ENCODE measurements at places on chromosomes 4 and X.

DNA sequence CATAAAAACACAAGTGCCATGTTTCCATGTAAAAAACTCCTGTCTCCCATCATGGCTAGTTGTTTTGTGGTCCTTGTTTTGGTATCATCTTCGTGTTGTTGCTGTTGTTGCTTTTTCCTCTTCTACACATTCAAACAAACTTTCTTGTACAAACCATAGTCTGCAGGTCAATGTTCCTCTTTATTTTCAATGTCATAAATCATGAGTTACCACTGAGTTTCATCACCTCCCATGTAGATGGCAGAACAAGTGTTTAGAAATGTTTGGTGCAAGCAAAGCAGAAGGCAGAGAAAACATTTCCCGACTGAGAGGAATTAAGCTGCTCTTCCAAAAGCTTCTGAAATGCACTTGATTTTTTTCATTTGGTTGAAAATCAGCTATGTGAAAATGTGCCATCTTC is 166.0 kb downstream of the ANTXR2 start:
- H3K4me1 ChIP-seq, result no peaks in the 10 kb centered on the region
- H3K27me3 ChIP-seq, result no peaks in the 10 kb centered on the region
- DNase-seq, result no peak
- H3K36me3 ChIP-seq, result no peaks in the 10 kb centered on the region
- no peak overlapping the region for H3K27ac ChIP-seq

GRCh38 chrX:81316163-81316562 is 114.3 kb downstream of the SH3BGRL start:
- H3K27ac ChIP-seq, result no peak overlapping the region
- no peaks in the 10 kb centered on the region for H3K27me3 ChIP-seq
- no peak overlapping the region for H3K4me3 ChIP-seq

- DNase-seq, result no peak
- H3K4me1 ChIP-seq, result no peaks in the 10 kb centered on the region
- H3K27me3 ChIP-seq, result no peaks in the 10 kb centered on the region
- no peak overlapping the region for H3K27ac ChIP-seq
- H3K36me3 ChIP-seq, result no peaks in the 10 kb centered on the region
- peak overlapping the region; percentile 16 for H3K4me3 ChIP-seq
Measured at GRCh38 chr4:137510557-137511265, 21.6 kb downstream of the PCDH18 start.

DNA sequence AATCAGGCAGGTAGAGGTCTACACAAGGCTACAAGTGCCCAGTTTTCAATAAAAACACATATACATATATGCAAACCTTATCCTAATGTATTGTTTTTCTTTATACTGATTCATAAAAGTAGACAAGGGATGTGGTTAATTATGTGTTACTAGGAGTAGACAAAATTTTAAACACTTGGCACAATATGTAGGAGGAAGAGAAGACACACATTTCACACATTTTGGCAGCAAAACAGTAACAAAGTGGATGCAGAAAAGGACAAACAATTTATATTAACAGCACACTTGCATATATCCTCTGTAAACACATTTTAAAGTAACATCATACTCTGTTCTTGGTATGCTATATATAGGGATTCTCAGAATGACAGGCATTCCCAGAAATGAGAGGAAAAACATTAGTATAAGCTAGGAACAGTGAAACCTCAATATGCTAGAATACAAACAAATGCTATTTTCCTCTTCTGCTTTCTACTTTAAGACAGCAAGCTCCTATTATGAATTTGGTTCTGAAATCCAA is 63.8 kb downstream of the GPRIN3 start:
- H3K4me1 ChIP-seq, result no peaks in the 10 kb centered on the region

DNA sequence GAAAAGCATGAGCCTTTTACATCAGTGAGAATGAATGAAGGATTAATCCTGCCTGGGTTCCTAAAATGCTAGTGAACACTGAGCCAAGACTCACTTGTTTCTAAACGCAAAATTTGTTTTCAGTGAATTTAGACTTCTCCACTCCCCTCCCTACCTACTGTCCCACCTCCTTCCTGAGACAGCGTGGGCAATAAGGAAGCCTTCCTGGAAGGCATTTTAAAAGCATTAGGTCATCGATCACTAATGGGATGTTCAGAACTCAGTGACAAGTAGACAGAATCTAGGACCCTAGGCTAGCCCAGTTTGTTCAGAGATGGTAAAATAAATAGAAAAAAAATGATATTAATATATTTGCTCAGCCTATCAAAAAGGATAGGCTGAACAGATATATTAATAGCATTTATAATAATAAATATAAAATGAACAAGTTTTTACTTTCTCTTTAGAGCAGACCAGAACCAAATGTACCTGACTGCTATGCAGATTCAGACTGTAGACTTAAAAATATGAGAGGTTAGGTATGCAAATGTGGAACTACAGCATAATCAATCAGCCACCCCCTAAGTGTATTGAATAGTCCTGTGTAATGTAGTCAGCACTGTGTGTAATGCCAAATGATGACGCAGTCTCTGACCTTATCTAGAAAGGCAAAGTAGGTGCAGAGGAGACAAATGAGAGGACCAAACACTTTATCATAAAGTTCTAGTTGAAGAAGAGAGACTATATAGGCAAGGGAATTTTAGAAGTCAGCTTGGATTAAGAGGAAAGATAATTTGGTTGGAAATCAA is 331.1 kb downstream of the GPAT3 start:
- no peak overlapping the region for H3K4me3 ChIP-seq
- H3K4me1 ChIP-seq, result no peaks in the 10 kb centered on the region
- no peak for DNase-seq

GRCh38 chrX:23066588-23067281 is 67.0 kb downstream of the DDX53 start:
- no peaks in the 10 kb centered on the region for H3K36me3 ChIP-seq
- H3K4me3 ChIP-seq, result no peak overlapping the region
- no peaks in the 10 kb centered on the region for H3K4me1 ChIP-seq
- no peaks in the 10 kb centered on the region for H3K27me3 ChIP-seq
- no peak for DNase-seq
- no peak overlapping the region for H3K27ac ChIP-seq

- no peaks in the 10 kb centered on the region for H3K4me1 ChIP-seq
- DNase-seq, result no peak
- H3K27me3 ChIP-seq, result no peaks in the 10 kb centered on the region
- no peak overlapping the region for H3K4me3 ChIP-seq
- no peaks in the 10 kb centered on the region for H3K36me3 ChIP-seq
Measured at GRCh38 chrX:9339603-9340491, 125.0 kb upstream of the TBL1X start.

GRCh38 chr4:67521506-67521905 is 23.8 kb downstream of the CENPC start:
- no peaks in the 10 kb centered on the region for H3K36me3 ChIP-seq
- H3K27ac ChIP-seq, result no peak overlapping the region
- no peaks in the 10 kb centered on the region for H3K4me1 ChIP-seq
- no peaks in the 10 kb centered on the region for H3K27me3 ChIP-seq

DNA sequence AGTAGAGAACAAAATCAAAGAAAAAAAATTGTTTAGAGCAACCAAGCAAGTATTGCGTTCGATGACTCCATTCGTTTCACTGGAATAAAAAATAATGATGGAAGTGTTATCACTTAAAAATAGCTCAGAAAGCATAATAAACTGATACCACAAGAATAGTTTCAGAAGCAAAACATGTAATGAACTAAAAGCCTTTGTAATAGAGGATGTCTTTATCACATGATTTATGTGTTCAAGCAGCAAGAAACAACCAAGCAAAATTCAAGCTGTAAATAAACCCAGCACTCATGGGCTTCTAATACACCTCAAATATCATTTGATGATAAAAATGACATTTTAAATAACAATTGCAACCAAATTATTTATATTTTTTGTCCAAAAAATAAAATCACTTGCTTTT is 192.2 kb downstream of the NDST4 start:
- H3K36me3 ChIP-seq, result no peaks in the 10 kb centered on the region
- H3K27ac ChIP-seq, result no peak overlapping the region
- no peak overlapping the region for H3K4me3 ChIP-seq
- no peaks in the 10 kb centered on the region for H3K27me3 ChIP-seq
- DNase-seq, result no peak
- H3K4me1 ChIP-seq, result no peaks in the 10 kb centered on the region

GRCh38 chr4:161249779-161250440 is 913.9 kb downstream of the FSTL5 start:
- H3K36me3 ChIP-seq, result no peaks in the 10 kb centered on the region
- no peak overlapping the region for H3K4me3 ChIP-seq
- no peaks in the 10 kb centered on the region for H3K27me3 ChIP-seq
- H3K27ac ChIP-seq, result no peak overlapping the region
- DNase-seq, result no peak
